Stimulated activated CD4-positive, alpha-beta T cell treated with anti-CD3 and anti-CD28 coated beads, Interleukin-15, amount 100 ng/mL, for 48 hours (primary cell): ENCODE measurements at places on chromosomes 3 and 15.

DNA sequence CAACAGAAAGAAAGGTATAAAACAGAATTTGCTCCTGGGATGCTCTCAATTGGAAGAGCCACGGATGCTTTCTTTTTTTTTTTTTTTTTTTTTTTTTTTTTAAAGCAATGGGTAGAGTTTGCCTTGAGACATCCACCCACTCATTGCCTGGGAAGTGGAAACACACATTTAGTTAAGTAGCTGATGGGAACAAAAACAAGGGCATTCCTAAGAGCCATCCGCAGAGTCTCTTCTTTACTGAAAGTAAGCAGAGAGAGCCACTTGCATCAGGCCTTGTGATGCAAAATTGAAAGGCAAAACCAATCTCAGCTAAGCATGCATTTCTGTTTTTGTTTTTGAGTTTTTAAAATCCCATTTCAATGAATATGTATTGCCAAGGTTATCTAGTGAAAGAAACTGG lies 787.9 kb upstream of the LMCD1 start:
- DNase-seq = no peak

DNA sequence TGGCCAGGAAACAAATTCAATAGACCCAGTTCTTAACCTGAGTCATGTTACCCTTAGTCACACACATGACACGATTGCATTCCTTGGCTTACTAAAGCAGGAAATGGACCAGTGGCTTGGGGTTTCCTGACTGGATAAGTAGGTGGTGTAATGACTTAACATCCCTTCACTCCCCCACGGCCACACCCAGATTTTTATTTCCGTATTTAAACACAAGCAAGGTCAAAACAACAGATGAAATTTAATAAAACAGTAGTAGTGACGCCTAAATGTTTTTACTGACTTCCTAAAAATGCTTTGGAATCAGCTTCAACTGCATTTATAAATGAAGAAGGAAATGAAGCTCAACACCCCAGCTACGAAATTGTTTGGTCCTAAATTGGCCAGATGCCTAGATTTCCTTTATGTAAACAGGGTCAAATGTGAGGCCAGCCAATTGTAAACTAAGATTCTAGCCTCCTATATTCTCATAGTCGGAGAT lies 324.3 kb downstream of the CHST2 start:
- peak; percentile 26 for DNase-seq

GRCh38 chr15:63234451-63234870 lies 42.9 kb upstream of the APH1B start:
- no peak for DNase-seq

DNA sequence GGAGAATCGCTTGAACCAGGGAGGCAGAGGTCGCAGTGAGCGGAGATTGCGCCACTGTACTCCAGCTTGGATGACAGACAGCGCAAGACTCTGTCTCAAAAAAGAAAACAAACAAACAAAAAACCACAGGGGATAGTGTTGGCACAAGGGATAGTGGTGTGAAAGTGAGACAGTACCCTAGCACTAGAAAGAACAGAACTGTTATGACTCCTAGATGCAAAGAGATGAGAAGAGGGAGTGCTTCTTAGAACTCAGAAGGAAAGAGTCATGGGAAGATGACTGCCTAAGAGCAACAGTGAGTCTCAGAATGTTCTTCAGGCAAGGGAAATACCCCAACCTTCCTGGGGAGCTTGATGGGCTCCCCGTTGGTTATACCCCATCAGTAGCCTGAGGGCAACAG lies 17.8 kb upstream of the ZNF770 start:
- DNase-seq = no peak

DNA sequence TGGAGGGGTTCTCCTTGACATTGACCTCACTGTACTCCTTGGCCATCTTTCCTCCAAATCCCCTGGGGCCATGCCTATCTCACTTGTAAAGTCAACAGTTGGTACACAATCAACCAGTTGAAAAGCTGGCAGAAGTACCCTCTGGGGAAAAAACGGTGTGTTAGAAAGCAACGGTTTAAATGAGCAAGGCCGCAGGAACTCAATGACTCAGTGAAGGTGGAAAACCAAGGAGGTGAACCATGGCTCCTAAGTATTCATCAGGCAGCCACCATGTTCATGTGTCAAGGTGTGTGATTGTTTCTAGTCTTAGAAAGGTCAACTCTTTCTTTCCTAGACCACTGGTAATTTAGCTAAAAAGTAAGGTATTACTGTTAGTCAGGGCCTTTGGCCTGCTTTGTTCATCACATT lies 130.9 kb upstream of the SATB1 start:
- DNase-seq = peak; percentile 36
